ENCODE measurements at places on chromosomes 3 and 15. TPM values are rescaled to one million over a fixed set of nuclear protein-coding genes. Genes with fewer than 3 reads are reported as not detected.

MME gene
- 0.80 TPM for polyA plus RNA-seq

- peak; percentile 22 for DNase-seq
Measured at GRCh38 chr3:127671523-127672428, 976 bp upstream of the ABTB1 start.

GRCh38 chr3:52366527-52366926 lies 50.4 kb downstream of the DNAH1 start:
- DNase-seq, result no peak

CFAP100 gene
- not detected for polyA plus RNA-seq

Data from ovary (tissue), 10 donors.